ENCODE measurements at places on chromosomes 4 and X. TPM values are rescaled to one million over a fixed set of nuclear protein-coding genes. Genes with fewer than 3 reads are reported as not detected.

Gene PHOX2B
- not detected for total RNA-seq

Gene VCX2
- not detected for total RNA-seq

Gene MND1
- 5.8 TPM for total RNA-seq

Gene MAGEA3
- not detected for total RNA-seq

Gene AMOT
- total RNA-seq: 6.8 TPM

Gene ABCD1
- total RNA-seq: 12.7 TPM

Gene THAP6
- total RNA-seq: 18.8 TPM

Gene FGF5
- total RNA-seq: 5.4 TPM

Gene TMEM271
- total RNA-seq: not detected

Gene FDCSP
- not detected for total RNA-seq

Gene AKAP14
- not detected for total RNA-seq

Gene PAGE1
- not detected for total RNA-seq

Gene MAP7D3
- 19.0 TPM for total RNA-seq

Gene VCX3A
- not detected for total RNA-seq

Gene SPANXN3
- total RNA-seq: not detected

Gene AKAP4
- not detected for total RNA-seq

Gene NUDT6
- 8.6 TPM for total RNA-seq

Gene ATOH1
- total RNA-seq: not detected

Gene CPE
- total RNA-seq: 51.7 TPM

Gene MAGEC2
- total RNA-seq: 0.17 TPM

Gene GPC3
- 45.5 TPM for total RNA-seq

Gene APELA
- not detected for total RNA-seq

Gene CBR4
- 14.4 TPM for total RNA-seq

Gene SPON2
- 367 TPM for total RNA-seq

Gene SORCS2
- total RNA-seq: 0.17 TPM

Gene CLTRN
- 0.26 TPM for total RNA-seq

Gene ARHGAP6
- 6.9 TPM for total RNA-seq

Gene PRICKLE3
- 4.6 TPM for total RNA-seq

Gene RTL5
- total RNA-seq: 4.5 TPM

Gene BEX2
- 2.8 TPM for total RNA-seq

Gene PPARGC1A
- total RNA-seq: 4.4 TPM

Gene SHROOM4
- total RNA-seq: 0.50 TPM

Gene FAT1
- total RNA-seq: 408 TPM

Gene DSPP
- total RNA-seq: not detected

Gene CSTF2
- total RNA-seq: 11.4 TPM

Gene ZBTB33
- 9.7 TPM for total RNA-seq

Gene SH3TC1
- 3.9 TPM for total RNA-seq

Gene RTL3
- not detected for total RNA-seq

Gene GYPB
- total RNA-seq: not detected

Gene MAOA
- 27.6 TPM for total RNA-seq

Gene ABLIM2
- total RNA-seq: 0.66 TPM

Gene YY2
- 1.0 TPM for total RNA-seq

Gene NPFFR2
- not detected for total RNA-seq

Gene TMEM144
- total RNA-seq: 2.3 TPM

Gene CENPI
- 4.9 TPM for total RNA-seq

Gene AMBN
- not detected for total RNA-seq

Gene ADH1C
- 0.83 TPM for total RNA-seq

Measured in fibroblast of lung (primary cell).